Bronchial epithelial cell (primary cell): ENCODE measurements at places on chromosomes 7 and 10. TPM values are rescaled to one million over a fixed set of nuclear protein-coding genes. Genes with fewer than 3 reads are reported as not detected.
A peak's percentile ranks its signal among the peaks of the same experiment; 100 is the strongest.

Gene SIRT1
- total RNA-seq = 9.9 and 10.8 TPM in 2 replicates

Gene DNAH11
- 2.6 and 4.1 TPM in 2 replicates for total RNA-seq

Gene TRIM73
- total RNA-seq = 0.38 and 0.79 TPM in 2 replicates

Gene SCART1
- total RNA-seq = 1.0 and 1.1 TPM in 2 replicates

Gene BHLHA15
- total RNA-seq = 2.3 and 3.2 TPM in 2 replicates

GRCh38 chr7:102064361-102065025, 222.2 kb upstream of the SH2B2 start:
- DNase-seq = peak; percentile 84

GRCh38 chr10:122463466-122464249, 2.3 kb downstream of the HTRA1 start:
- no peak for DNase-seq

DNA sequence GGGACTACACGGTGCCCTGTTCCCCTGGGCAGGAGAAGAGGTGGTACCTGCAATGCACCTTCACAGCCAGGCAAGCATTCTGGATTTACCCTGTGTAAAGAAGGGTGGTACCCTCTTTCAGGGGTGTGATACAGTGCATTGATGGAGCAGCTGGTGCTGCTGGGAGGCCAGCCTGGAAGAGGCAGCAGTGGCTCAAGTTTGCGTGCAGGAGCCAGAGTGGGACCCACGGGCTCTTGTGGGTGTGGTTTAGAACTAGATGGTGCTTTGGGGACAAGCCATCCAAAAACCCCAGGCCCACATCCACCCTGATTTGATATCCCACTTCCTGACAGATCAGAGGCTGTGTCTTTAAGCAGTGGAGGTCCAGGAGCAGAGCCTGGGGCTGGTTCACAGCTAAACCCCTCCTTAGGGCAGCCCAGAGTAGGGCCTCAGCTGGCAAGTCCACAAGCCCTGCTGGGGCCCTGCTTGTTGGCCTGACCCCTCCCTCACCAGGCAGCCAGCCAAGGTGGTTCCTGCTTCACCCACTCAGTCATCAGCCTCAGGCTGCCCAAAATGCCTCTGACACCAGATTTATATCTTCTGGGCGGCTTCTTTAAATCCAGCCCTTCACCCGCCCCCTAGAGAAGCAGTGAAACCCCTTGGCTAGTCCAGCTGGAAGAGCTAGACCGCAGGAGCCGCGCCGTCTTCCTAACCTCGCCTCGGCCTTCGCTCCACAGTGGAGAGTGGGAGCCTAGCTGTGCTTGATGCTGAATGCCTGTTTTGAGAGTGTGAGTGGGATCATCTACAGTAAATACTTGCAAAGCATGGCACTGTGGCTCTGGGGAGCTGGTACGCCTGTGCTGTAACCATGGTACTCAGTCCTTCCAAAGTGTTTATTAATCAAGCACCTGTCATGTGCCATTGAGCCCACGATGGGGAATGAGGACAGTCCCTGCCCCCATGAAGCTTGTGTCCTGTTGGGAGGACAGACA, 1.4 kb upstream of the ASIC3 start:
- DNase-seq = no peak

DNA sequence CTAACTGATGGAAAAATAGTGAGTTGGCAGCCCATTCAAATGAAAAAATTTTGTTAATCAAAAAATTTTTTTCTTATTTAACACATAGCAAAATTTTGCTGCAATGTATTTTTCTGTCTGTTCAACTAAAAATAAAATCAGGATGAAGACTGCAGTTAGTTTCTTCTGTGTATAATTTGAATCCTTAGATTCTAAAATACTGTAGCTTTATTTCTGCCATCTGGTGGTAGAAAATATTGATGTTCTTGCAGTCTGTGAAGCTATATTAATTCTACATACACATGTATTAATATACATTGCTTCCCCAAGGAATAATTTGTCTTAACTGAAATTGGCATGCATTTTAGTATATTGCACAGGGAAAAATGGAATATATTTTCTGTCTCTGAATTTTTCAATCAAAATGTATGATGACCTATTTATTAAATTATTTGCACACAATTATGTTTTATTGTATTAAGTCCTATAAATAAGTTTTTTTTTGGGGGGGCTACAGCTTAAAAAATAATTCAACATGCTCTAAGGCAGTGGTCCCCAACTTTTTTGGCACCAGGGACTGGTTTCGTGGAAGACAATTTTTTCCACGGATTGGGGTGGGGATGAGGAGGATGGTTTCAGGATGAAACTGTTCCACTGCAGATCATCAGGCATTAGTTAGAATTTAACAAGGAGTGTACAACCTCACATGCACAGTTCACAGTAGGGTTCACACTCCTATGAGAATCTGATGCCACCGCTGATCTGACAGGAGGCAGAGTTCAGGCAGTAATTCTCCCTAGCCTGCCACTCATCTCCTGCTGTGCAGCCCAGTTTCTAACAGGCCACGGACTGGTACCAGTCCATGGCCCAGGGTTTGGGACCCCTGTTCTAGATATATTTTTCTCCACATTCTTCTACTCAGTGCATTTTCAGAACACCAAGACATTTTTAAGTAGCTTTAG, 119.4 kb downstream of the GNAT3 start:
- peak; percentile 56 for DNase-seq

- peak; percentile 55 for DNase-seq
Measured at GRCh38 chr7:96311967-96312366, 9.9 kb downstream of the SLC25A13 start.
